SK-N-SH (cell line): ENCODE measurements at places on chromosomes 1 and 21. TPM values are rescaled to one million over a fixed set of nuclear protein-coding genes. Genes with fewer than 3 reads are reported as not detected.

- DNase-seq = no peak
Observed at GRCh38 chr1:208118841-208119606, 125.2 kb downstream of the PLXNA2 start.

ATAD3C gene
- polyA plus RNA-seq = 0.38 and 0.49 TPM in 2 replicates

DNA sequence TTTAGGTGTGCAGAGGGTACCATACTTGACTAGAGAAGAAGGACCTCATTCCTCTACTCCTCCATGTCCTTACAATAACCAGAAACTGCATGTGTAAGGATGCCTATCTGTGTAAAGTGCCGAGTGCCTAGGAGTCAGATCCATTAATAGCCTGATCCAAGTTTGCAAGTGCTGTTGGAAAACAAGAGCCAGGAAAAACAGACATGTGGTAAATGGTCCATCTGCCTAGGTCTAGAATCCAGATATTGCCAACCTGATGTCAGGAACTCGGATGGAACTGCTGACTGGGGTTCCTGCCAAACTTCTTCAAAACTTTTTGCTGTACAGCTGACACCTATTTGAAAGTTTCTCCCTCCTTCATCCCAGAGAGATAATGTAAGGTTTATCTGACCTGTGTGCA lies 239.4 kb upstream of the CAMK1G start:
- DNase-seq = no peak

DNA sequence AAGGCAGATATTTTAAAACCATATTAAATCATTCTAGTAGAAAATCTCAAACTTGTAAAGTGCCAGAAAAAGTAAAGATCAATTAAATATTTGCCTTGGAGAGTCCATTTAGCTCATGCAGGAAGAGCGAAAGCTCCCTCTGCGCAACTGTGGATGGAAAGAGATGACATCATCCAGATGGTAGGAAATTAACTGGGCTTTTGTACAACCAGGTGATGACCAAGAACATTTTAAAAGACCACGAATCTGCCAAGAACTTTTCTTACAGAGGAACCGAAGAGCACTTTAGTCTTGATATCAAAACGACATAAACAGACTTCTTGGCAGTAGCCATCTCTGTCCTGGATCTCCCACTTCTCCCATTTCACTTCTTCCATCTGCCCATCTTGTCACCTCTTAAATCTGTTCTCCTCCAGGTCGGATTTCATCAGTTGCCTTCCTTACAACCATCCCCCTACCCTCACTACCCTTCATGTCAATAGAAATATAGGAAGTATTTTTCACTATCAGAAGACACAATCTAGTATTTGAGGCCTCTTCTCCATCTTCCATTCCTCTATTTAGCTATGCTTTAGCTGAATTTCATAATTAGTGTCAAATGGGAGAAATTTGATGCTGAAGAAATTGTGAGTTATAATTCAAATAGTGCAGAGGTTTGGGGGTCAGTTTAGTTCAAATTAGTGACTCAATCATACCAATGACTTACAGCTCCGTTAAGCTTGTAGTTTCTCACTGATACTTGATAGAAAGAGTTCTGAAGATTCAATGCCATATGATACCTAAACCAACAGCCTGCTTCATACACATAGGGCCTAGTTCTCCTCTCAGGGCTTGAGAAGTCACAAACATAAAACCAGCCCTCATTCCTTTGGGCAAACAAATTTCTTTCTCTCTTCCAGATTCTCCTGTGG lies 22.0 kb upstream of the DNASE2B start:
- no peak for DNase-seq

DNA sequence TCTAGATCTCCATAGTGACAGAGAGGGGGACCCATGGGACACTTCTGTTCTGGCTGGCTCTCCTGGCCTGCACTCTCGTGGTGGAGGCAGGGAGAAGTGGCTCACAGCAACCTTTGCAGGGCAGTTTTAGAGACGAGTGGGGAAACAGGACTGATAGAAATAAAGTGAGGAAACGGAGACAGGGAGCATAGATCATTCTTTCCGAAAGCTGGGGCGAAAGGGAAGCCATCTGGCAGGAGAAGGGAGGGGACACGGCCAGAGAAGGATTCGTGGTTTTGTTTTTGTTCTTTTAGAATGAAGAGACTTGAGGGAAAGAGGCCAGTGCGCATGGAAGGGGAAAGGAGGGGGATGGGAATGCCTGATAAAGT lies 3.5 kb downstream of the TIE1 start:
- DNase-seq = no peak

GRCh38 chr1:225529726-225530125 lies 101.9 kb upstream of the LBR start:
- no peak for DNase-seq

- no peak for DNase-seq
Observed at GRCh38 chr1:79460773-79461436, 454.4 kb upstream of the ADGRL4 start.

VCAM1 gene
- polyA plus RNA-seq = 5.0 and 7.2 TPM in 2 replicates

DNA sequence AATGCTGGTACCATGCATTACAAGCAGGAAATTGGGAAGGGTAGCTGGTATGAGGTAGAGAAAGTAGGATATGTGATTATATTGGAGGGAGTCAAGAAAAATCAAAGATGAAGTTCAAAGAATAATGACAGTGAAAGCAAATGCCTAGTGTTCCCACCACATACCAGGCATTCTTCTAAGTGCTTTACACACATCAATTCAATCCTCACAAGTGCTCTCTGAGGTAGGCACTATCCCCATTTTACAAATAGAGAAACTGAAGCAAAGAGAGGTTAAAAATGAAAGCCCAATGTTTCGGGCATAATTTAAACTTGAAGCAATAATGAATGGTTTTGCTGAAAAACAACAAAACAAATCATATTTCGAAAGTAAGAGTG lies 40.1 kb upstream of the MCOLN3 start:
- DNase-seq = no peak

- no peak for DNase-seq
Observed at GRCh38 chr1:212525479-212526110, 83.0 kb upstream of the ATF3 start.

DNA sequence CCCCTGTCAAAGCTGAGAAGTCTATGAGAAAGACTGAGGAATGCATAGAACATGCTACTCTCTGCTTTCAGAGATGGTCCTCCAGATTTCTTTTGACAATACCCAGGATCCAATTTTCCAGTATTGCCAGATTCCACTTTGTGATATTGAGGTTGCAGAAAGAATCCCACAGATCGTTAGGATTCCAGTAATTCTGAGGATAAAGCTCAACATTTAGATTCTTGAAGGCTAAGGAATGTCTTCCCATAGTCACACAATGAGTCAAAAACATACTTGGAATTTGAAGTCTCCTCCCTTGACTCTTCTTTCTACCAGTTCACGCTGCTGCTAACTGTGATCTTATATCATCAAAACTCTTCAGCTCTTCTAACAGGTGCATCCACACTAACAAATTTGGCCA lies 57.1 kb downstream of the TNFSF18 start:
- DNase-seq = no peak

GRCh38 chr1:194515916-194516315 lies 1329.5 kb upstream of the B3GALT2 start:
- DNase-seq = no peak

DNA sequence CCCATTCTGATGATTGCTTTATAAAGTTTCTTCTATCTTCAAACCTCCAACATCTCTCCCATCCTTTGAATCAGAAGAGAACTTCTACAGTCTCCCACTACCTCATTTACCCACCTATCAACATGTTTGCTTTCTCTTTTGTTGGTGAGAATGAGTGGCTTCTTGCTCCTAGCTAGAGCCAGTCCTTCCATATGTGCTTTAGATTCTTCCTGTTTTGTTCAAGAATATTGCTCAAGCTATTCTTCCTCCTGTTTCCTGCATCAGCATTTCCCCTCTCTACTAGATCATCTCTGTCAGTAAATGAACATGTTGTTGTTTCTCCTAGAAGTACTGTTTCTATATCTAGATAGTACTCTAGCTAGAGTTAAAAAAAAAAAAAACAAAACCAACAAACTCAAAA lies 6.3 kb downstream of the ATF6 start:
- no peak for DNase-seq

PTPN22 gene
- polyA plus RNA-seq = 0.12 and 0.16 TPM in 2 replicates

DLGAP3 gene
- polyA plus RNA-seq = 0.05 and 0.15 TPM in 2 replicates

DNA sequence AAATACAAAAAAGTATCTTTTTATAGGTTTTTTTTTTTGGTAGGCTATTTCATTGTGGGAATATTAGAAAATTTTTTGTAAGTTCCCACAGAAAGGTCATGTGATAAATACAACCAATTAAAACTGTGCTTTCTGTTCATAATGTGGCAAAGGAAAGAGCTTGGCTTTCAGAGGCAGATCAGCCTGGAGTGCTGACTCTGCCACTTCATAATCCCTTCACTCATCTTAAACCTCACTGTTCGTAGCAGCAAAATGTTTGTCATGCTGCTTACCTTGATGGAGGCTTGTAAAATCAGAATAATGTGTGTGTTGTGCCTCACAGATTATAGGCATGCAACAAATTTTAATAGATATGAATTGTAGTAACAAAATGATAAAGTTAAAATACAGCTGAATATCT lies 176.8 kb downstream of the ZP4 start:
- DNase-seq = no peak

DNA sequence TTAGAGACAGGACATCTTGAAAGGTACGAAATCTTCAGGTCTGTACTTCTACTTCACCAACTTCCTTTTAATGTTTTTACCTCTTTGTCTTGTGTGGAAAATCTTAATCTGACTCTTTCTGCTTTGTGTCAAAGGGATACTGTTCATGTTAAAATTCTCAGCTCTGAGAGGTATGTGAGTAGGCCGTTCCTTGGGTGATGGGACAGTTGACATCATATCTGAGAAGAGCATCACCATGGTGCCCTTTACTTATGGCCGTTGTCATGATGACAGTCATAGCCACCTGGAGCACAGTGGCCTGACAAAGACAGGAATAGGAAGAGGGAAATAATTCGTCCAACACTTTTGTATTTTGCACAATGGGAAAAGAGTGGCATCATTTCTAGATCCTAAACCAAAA lies 145.6 kb downstream of the FGGY start:
- DNase-seq = no peak

DNA sequence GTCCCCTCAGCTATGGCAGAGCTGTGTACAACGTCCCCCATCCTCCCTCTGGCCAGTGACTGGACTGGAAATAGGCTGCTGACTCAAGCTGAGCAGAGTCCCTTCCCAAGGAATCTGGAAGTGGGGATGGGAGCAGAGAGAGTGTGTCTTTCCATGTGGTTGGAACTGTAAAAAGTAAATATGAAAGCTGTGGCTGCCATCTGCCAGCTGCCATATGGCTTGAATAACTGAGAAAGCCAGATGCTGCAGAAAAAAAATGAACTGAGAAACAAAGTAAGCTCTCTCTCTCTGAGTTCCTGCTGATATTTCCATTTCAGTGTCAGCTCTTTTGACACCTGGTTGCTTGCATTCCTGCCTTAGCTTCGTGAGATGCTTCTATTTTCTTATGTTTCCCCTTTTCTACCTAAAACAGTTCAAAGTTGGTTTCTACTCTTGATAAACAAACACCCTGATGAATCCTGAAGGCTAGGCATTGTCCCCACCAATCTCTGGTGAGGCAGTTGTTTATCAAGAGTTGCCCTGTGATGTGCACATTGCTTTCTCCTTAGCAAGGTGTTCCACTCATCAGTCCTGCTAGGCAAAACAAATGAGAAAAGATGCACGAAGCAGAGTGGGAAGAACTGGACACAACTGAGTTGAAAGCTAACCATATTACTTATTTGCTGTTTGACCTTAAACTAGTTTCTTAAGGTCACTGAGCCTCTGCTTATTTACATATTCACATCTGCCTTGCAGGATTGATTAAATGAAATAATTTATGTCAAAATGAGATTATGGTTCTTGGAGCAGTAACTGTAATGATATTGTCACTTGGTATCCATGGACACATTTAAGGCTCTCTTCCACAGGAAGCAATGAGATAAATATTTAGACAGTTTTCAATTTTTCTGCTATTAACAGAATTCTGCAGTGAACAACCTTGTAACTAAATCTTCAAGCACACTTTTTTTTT lies 16.6 kb upstream of the DR1 start:
- DNase-seq = peak; percentile 23

HAO2 gene
- polyA plus RNA-seq = not detected in 2 replicates

- no peak for DNase-seq
Observed at GRCh38 chr1:7250176-7250575, 464.9 kb downstream of the CAMTA1 start.

ST6GALNAC5 gene
- 10.6 and 11.1 TPM in 2 replicates for polyA plus RNA-seq

DNA sequence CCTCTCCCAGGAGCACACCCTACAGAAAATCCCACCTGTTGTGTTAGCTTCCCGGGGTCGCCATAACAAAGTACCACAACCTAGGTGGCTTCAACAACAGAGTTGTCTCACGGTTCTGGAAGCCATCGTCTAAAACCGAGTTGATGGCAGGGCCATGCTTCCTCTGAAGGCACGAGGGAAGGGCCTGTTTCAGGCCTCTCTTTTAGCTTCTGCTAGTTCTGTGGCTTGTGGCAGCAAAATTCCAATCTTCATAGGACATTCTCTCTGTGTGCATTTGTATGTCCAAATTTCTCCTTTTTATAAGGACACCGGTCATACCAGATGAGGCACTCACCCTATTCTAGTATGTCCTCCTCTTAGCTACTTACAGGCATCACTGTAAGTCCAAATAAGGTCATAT lies 3.2 kb downstream of the CFAP74 start:
- DNase-seq = no peak

ZC3H12A gene
- polyA plus RNA-seq = 7.4 and 8.9 TPM in 2 replicates

GRCh38 chr1:81113688-81114087 lies 687.0 kb upstream of the ADGRL2 start:
- peak; percentile 15 for DNase-seq

CREB3L4 gene
- 12.8 and 16.6 TPM in 2 replicates for polyA plus RNA-seq

- DNase-seq = no peak
Observed at GRCh38 chr1:172682812-172683211, 23.9 kb downstream of the FASLG start.

DNA sequence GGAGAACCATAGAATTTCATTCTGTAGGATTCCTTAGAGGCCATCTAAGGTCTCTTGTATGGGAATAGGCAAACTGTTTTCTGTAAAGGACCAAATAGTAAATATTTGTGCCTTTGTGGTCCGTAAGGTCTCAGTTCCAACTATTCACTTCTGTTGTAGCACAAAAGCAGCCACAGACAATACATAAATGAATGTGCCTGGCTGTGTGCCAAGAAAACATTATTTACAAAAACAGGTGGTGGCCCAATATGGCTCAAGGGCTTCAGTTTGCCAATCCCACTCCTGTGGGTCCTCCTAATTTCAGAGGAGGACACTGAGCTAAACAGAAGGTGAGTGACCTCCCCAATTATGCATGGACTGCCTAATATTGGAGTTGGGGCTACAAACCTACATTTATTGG lies 67.6 kb upstream of the EDEM3 start:
- DNase-seq = no peak

ARHGEF16 gene
- 0.10 and 0.18 TPM in 2 replicates for polyA plus RNA-seq

- DNase-seq = no peak
Observed at GRCh38 chr1:185601189-185601588, 133.0 kb upstream of the HMCN1 start.

- no peak for DNase-seq
Observed at GRCh38 chr1:54607821-54608565, 15.3 kb downstream of the FAM151A start.

GRCh38 chr1:244322791-244323521 lies 128.8 kb downstream of the ADSS2 start:
- no peak for DNase-seq

- no peak for DNase-seq
Observed at GRCh38 chr1:41109310-41110197, 88.0 kb upstream of the SLFNL1 start.

ADCY10 gene
- polyA plus RNA-seq = 0.10 and 0.15 TPM in 2 replicates

GRCh38 chr1:223363057-223363855 lies 720 bp downstream of the SUSD4 start:
- peak; percentile 72 for DNase-seq

GRCh38 chr1:188237573-188238348 lies 1409.0 kb downstream of the PLA2G4A start:
- DNase-seq = no peak

RNF19B gene
- 20.1 and 22.6 TPM in 2 replicates for polyA plus RNA-seq

C1QB gene
- not detected in 2 replicates for polyA plus RNA-seq
